ENCODE measurements at places on chromosomes 11 and 22.

- DNase-seq, result no peak
Measured at GRCh38 chr22:38531251-38531938, 25.3 kb upstream of the DDX17 start.

GRCh38 chr11:107705027-107705426 is 6.8 kb downstream of the SLN start:
- DNase-seq, result no peak

- no peak for DNase-seq
Measured at GRCh38 chr11:17846852-17847453, 112.4 kb downstream of the KCNC1 start.

DNA sequence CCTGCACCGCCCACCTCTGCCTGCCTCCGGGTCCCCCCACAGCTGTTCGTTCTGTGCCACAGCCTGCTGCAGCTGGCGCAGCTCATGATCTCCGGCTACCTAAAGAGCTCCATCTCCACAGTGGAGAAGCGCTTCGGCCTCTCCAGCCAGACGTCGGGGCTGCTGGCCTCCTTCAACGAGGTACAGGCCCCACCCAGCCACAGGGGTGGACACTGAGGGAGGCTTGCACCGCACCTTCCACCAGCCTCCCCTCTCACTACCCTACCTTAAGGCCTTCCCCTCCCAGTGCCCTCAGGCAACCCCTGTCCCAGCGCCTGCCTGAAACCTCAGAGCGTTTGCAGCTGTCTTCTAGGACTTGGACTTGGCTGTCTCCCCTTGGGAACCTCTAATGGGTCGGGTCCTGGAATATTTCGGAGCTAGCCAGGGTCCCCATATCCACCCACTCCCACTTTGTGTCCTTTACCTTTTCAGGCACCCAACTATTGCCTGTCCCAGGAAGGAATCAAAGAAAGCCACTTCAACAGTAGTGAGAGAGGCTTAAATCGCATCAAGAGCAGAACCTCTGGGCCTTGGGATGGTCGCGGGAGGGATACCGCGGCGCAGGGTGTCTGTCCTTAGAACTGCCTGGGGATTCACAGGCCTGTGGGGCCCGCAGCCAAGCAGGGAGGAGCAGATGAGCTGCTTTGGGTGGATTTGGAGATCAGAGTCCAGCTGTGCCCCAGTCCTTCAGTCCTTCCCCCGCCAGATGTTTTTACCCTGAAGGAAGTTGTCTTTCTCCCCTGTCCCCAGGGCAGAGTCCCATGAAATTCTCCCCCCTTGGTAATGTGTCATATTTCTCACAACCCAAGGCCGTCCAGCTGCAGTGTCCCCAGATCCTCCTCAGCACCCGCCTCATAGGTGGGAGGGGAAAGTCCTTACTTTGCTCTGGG is 13.3 kb downstream of the SLCO2B1 start:
- no peak for DNase-seq

- no peak for DNase-seq
Measured at GRCh38 chr11:35151241-35151640, 12.3 kb downstream of the CD44 start.

- no peak for DNase-seq
Measured at GRCh38 chr11:79054636-79055035, 386.2 kb downstream of the TENM4 start.

DNA sequence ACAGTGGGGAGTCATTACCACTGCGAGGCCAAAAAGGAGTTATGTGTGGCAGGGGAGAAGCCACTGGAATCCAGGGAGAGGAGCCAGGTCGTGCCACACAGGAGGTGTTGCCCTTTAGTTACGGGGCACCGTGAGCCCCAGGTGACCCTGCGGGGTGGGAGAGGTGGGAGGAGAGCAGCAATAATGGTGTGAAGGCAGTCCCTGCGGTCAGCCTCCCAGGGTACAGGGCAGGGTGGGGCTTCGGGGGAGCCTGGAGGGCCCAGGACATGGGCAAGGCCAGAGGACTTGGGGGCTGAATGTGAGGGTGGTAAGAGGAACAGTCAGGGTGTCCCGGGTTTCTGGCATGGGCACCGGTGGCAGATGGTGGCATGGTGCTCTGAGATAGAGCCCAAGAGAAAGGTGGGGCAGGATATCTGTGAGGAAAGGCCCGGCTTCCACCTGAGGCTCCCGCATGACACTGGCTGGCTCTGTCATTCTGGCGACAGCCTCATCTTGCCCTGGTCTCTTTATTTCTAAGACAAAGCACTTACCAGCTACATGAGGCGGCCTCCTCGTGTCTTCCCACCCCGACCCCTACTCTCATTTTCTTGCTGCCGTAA is 82.6 kb upstream of the LMO1 start:
- no peak for DNase-seq

Data from BJ (cell line).